ENCODE measurements at places on chromosomes 3 and 15.
A peak's percentile ranks its signal among the peaks of the same experiment; 100 is the strongest.

DNA sequence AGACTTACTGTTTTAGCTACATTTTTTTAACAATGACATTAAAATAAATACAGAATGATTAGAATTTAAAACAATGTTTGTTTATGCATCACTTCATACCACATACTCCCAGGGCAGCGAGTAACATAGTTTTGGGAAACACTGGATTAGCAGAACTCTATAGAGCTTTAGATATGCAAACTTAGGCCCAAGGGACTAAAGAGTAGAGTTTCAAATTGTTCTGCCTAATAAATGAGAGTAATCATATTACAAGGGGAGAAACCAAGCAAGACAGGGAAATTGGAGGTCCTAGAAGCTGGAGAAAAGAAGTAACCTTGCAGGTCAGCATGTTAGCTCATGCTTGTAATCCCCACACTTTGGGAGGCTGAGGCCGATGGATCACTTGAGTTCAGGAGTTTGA is 3.6 kb upstream of the DAZL start:
- no peak for DNase-seq

DNA sequence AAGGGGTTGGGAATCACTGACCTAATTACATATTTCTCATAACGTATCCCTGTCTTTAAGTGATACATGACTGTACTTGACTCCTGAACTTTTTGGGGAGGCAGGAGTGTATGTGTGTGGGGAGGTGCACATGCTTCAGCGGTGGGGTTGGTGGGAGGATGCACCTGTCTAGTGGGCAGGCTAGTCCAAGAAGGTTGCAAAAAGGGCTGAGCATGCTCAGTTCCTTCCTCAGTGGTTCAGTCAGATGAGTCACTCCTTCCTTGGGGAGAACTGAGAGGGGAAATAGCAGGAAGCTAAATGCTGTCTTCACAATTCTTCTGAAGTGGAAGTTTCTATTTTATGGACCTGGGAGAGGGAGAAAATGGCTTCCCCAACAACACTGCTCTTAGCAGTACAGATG is 24.6 kb upstream of the AP4E1 start:
- no peak for DNase-seq

DNA sequence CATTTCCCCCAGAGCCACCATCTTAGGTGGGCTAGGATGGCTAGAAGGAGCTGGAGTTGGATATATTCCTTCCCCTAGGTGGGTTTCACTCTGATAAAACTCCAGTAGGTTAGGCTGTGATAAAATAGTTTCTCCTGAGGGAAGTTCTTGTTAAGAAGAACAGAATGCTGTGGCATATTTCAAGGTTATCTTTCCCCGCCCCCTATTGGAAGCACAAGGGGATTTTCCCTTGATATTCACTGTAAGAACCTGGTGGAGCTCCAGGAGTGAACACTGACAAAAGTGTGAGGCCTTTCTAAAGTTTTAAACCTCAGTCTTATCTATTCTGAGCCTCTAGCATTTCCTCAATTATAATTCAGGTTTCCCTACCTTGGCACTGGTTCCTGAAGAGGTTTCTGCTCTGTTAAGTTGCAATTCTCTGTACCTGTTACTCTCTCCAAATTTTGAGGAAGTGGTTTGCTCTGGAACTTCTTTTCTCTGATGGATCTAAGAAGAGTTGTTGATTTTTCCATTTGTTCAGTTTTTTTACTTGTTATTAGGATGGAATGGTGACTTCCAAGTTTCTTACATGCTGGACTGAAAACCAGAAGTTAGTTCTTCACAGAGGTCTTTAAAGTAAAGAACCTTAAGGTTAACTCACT is 113.5 kb downstream of the GMPS start:
- no peak for DNase-seq

DNA sequence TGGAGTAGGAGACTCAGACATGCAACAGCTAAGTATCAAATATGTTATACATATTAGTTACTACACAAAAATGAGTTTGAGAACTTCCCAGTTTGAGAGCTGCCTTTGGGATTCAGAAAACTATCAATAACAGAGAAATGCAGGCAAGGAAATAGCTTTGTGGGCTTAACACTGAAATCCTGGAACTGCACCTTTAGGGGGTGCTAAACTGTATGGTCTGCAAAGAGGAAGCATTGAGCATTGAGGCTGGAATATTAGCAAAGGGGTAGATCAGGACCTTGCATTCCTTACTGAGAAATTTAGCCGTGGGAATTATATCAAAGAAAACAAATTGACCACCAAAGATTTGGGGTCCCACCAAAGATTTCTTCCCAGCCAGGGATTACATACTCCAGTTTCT is 580.0 kb downstream of the ZNF385D start:
- peak; percentile 8 for DNase-seq

DNA sequence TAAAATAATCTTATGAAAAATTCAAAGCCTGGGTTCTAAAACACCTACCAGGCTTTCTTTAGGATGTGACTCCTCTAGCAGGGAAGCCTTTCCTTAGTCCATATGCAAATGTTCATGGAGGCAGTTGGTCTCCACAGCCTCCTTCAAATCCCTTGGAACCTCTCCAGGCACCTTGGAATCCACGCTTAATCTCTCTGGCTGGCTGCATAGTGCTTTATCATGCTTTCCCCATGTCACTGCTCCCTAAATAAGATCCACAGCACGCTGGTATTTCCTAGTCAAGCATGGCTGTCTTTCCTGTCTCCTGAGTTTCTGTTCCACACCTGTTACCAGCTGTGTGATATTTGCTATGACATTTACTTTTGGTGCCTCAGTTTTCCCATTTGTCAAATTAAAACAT is 71.3 kb downstream of the CLSTN2 start:
- DNase-seq = no peak

- no peak for DNase-seq
Observed at GRCh38 chr3:150303768-150304167, 104.3 kb upstream of the TSC22D2 start.

DNA sequence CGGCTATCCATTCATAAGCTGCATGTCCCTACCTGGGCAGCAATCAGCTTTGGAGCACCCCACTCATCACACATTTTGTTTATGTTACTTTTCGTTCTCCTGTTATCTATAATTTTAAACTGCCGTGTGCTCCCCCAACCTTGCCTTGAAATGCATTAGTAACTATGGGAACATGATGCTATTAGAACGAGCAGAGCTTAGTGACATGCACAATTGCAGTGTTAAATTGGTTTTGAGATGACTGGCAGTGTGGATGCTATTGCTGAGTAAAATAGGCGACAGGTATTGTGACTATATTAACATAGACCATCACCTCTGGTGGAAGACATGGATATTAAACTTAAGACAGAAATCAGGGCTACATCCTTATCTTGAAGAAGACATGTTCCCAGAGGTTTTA is 191.6 kb downstream of the KCNAB1 start:
- no peak for DNase-seq

DNA sequence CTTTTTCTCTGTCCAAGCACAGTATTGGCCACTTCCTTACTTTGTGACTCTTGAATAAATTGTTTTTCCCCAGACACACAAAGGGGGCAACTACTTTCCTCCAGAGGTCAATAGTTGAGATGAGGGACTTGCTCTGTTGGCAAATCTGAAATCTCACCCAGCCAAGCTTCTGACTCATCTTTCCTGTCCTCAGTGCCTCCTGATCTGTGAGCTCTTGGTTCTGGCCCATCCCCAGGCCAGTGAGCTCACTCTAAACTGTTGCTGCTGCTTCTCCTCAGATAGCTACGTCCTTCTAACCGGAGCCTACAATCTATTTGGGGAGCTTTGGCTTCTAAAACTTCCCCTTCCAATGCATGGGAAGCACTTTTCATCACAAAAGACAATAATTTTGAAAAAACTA is 50.0 kb upstream of the NMD3 start:
- no peak for DNase-seq

Measured in neuronal stem cell (in vitro differentiated cells).